ENCODE measurements at places on chromosomes 3 and 15. TPM values are rescaled to one million over a fixed set of nuclear protein-coding genes. Genes with fewer than 3 reads are reported as not detected.

GRCh38 chr3:131081224-131081623 lies 54.5 kb downstream of the NEK11 start:
- no peak for DNase-seq

DNA sequence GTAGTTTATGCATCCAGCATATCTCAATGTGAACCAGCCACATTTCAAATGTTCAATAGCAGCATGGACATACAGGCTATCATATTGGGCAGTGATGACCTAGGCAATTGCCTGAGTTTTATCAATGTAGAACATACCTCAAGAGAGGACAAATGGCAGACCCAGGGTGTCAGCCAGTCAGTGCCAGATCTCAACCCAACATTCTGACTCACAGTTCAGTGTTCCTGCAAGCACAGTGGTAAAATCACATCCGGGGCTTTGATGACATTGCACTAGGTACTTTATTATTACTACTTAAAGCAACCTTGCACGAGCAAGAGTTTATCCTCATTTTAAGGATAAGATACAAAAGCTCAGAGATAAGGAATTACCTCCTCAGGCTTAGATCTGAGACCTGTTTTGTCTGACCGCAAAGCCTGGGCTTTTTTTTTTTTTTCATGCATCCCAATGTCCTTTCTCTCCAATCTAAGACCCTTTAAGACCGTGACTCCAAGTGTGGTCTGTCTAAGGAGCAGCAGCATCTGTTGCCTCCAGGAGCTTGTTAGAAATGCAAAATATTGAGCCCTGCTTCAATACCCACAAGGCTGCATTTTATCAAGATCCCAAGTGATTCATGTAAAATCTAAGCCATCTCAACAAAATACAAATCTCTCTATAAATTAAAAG lies 60.1 kb downstream of the SLC12A1 start:
- DNase-seq: peak; percentile 16

GRCh38 chr3:170247875-170248274 lies 25.7 kb downstream of the PRKCI start:
- no peak for DNase-seq

Gene COLQ
- total RNA-seq: 0.48 TPM

Gene GABRB3
- total RNA-seq: not detected

Gene MESP2
- total RNA-seq: 1.8 TPM

Data from RPMI7951 (cell line).